8988T (cell line): ENCODE measurements at places on chromosomes 11 and 22.

DNA sequence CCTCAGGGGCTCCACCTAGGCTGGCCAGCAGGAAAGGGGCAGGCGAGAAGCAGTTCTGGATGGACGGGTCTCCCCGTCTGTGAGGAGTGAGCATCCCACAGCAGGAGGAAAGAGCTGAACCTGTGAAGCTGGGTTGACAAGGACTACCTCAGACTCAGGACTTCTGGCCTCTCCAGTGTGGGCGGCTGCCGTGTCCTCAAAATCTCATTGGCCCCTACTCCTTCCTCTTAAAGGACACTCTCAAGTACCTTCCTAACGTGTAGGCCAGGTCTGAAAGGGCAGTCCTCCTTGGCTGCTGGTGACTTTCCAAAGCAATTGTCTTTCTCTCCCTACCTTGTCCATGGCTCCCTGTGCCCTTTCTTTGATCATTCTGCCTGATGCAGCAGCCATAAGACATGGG, 107.0 kb upstream of the AKIP1 start:
- no peak for DNase-seq

- no peak for DNase-seq
Measured at GRCh38 chr11:74683941-74684481, 47.2 kb downstream of the CHRDL2 start.

GRCh38 chr11:1889224-1889930, 2.3 kb downstream of the PRR33 start:
- DNase-seq, result no peak

GRCh38 chr11:12007769-12008737, at the start of gene DKK3:
TSS of gene DKK3 (minus strand) at chr11:12008626. CDS start at chr11:12008582, 44 bp downstream.
- DNase-seq, result no peak

DNA sequence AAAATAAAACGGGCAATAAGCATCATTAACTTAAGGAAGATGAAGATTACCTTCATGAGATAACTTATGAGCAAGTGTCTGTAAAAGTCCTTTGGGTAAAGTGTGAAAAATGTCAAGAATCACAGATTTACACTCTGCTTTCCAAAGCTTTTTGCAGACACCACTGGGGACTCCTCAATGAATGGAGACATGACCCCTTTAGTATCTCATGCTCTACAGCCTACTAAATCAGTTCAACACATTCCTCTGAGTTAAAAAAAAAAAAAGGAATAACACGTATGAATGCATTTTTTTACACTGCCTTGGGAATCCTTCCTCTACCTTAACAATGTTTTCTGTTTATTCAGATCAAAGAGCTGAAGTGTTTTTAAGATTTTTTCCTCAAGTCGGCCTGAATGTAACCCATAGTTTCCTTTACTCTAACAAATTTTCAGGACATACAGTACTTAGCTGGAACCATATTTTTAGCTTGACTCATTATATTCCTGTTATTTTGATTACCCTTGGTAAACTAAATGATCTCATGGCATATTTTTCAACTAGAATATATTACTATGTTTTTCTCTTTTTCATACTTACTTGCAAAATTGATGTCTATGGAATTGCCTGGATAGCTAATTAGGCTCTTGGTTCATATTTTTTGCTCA, 25.9 kb upstream of the RAB30 start:
- DNase-seq, result no peak

- DNase-seq, result no peak
Measured at GRCh38 chr11:330307-330693, 9.6 kb upstream of the IFITM3 start.

DNA sequence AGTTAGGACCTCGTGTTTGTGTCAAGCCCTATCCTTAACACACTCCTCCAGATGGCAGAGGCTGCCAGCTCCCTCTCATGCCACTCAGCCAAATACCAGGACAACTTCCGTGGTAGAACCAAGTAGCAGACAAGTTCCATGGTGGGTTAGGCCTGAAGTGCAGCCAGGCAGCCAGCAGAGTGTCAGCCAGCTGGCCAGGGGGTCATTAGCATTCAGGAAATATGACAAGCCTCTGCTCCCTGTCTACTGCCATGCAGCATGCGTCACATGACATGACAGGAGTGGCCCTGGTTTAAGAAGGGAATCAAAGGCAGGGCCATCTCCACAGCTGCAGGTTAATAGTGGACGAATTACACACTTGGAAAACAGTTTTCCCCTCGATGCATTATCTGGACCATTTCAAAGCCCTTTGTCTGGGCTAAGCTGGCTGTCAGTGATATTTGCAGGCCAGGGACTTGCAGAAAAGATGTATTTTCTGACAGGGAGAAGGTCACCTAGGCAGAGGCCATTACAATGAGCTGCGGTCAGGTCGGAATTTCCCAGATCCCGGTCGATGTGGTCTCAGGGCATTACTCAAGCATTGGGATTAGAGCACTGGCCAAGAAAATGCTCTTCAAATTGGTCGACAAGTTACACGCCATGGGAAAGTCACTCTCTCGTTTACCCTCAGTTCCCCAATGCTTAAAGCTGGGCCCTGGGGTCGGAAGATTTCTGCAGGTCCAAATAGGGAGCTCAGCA, 461.7 kb upstream of the CADM1 start:
- DNase-seq, result no peak

- DNase-seq, result no peak
Measured at GRCh38 chr22:30301995-30302809, 12.9 kb upstream of the CASTOR1 start.

DNA sequence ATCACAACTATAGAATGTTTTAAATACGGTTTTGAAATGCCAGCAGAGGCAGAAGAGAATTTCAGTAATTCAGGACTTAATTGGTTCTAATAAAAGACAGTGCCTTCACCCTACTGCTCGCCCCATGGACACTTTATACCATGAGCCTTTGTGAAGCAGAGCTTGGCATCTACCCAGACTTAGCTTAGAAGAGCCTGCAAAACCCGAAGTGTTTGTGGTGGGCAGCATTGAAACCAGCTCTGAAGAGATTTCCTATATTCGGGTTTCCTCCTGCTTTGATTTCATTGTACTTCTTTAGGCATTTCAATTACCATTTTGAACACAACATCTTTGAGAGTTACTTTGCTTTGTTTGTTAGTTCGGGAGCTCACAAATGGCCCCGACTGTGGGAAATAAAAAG, 185.1 kb upstream of the MTNR1B start:
- DNase-seq, result no peak

DNA sequence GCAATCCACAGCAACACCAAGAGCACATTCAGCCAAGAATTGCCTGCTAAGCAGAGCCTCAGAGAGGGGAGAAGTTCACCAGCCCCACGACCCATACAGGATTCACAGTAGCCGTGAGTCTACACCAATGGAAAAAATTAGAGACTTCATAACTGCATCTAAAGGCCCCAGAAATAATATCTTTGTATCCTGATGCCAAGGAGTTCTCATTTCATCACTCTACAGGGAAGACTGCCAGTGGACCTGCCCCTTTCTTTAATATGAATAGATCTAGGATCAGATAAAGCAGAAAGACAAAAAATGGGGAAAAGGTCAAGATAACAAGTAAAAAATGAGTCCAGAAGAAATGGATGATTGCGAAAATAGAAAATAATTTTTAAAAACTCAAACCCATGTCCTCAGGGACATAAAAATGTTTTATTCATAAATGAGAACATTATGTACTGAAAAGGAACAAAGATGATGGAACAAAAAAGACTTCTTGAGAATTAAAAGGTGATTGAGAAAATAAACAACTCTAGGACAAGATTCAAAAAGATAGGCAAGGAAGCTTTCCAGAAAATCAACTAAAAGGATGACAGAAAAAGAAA, 9.5 kb downstream of the APOL3 start:
- no peak for DNase-seq

DNA sequence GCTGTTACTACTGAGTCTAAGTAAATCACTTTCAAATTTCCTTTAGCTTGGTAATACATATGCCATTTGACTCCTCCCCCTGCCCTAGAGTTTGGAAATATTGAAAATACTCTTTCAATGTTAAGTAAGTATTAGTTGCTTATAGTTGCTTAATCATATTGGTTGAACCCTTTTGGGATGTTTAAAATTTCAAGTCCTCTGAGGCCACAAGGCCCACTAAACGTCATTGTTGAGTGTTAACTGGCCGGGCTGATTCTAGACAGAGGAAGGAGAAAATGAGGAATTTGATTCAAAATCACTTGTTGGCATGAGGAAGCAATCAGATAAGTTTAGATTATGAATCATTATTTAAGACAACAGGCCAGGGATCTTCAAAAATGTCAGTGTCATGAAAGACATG, 8.5 kb downstream of the NAV2 start:
- no peak for DNase-seq

DNA sequence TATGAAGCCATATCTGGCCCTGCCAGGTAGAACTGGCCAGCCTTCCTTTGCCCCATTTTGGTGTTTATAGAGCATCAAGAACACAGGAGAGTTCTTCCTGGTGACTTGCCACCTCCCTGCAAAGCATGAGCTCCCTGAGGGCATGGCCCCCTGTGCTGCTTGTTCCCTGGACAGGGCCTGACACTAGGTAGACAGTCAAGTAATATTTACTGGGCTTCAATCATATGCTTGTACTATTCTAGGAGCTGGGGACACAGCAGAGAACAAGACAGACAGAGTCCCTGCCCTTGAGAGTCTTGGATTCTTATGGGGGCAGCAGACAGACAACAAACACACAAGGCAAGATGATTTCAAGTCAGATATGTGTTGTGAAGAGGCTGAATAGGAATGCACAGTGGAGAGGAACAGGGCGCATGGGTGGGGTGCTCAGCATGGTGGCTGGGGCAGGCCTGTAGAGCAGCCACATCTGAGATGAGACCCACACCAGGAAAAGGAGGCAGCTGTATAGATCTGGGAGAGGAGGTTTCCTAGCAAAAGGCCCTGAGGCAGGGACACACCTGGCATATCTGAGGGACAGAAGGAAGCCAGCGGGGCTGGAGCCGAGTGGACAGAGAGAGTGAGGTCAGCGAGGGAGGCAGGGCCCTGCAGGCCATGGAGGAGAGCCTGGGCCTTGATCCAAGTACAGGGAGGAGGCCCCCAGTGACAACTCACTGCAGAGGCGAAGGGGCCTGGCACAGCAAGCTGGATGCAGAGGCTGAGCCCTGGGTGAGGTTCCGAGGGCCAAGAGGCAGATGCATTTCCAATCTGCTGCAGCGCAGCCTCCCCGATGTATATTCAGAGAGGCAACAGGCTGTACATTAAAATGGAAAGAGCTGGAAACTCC, 10.2 kb upstream of the CBX6 start:
- no peak for DNase-seq

DNA sequence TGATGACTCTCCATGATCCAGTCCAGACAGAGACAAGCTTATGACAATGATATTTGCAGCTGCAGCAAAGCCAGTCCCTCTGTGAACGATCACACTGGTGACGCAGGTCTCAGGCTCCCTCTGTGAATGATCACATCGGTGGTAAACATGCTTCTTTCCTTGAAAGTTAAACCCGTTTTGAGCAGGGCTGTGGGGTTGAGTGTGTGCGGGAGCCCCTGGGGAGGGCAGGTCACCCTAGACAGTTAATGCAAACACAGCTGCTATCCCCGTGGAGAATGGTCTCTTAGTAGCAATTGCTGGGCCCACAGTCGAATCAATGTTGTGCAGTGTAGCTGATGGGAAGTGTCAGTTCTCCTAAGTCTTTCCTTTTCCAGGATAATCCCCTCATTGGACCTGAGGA, 71.0 kb upstream of the KIRREL3 start:
- no peak for DNase-seq

DNA sequence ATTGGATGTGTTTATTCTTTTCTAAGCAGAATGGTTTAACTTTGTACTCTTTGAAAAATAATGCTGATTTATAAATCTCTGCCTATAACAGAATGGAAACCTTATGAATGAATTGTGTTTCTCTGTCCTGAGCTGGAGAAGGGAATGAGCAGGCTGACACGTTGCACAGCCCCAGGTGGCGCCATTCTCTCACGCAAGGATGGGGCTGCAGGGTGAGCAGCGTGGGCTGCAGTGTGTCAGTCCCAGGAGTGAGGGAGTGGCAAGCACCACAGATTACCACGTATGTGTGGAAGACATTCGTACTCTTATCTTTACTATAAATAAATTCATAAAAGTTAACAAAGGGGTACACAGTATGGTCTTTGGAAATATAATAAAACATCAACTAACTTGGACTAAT, 33.4 kb downstream of the FDX1 start:
- no peak for DNase-seq

DNA sequence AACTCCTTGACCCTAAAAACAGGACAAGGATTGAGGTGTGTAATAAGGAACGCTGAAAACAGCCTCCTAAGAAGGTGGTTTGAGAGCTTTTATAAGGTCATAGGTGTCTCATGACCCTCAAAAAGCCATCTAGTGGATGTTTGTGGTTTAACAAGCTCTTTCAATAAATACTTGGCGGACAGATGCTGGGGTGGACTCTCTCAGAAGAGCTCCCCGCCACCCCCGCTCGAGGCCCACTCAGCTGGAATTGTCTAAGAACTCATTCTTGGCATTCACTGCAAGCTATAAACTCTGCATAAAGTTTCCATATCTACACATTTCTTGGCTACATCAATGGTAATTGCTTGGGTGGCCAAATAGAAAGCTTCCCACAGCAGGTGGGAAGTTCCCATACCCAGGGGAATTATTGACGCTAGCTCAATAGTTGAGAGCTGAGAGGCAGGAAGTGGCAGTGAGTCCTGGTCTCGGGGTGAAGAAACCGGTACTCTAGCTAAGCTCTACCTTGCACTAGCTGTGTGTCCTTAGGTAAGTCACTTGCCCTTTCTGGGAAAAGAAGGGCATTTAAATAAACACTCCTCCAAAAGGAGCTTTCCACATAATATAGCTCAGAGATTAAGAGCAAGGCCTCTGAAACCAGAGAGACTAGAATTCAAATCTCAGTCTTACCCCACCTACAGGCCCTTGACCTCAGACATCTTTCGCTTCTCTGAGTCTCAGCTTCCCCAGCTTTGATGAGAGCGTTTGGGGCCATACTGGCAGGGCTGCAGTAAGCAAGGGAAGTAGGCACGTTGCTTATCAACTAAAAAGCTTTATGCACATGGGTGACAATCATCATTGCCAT, 6.4 kb downstream of the MS4A15 start:
- DNase-seq, result no peak

- DNase-seq, result peak; percentile 6
Measured at GRCh38 chr22:31099841-31100761, 7.3 kb downstream of the SELENOM start.

DNA sequence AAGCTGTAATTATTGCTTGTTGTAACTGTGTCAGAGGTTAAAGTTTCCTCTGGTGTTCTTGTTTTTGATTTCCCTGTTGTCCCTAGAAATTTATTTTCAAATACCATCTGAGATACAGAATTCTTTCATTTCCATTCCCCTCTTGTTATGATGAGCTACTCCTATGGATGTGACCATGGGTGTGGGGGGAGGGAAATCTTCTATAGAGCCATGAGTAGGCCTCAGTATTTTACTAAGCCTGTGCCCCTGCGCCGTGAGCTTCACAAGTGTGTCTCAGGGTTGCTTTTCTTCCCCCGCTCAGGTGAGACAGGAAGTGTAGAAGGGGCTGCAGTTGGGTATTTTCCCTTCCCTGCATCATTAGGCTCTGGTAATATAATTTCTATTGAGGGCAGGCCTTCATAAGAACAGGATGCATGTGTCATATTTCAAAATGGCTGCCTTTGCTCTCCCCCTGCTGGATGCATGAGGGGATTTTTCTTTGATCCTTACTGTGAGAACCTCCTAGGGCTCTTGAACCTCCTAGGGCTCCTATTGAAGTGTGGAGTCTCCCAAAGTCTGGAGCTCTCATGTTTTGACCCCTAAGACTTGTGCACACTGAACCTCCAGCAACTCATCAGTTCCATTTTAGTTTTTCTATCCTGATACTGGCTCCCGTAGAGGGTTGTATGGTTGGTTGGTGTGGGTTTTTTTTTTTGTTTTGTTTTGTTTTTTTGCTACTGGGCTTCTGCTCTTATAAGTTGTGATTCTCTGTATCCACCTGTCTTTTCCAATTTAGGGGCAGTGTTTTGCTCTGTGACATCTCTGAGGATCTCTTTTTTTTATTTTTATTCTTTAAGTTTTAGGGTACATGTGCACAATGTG, 658.2 kb downstream of the NTM start:
- DNase-seq, result no peak

GRCh38 chr22:44338177-44338810, 25.5 kb upstream of the SHISAL1 start:
- DNase-seq, result no peak
